ENCODE measurements at places on chromosomes 6 and 20.

DNA sequence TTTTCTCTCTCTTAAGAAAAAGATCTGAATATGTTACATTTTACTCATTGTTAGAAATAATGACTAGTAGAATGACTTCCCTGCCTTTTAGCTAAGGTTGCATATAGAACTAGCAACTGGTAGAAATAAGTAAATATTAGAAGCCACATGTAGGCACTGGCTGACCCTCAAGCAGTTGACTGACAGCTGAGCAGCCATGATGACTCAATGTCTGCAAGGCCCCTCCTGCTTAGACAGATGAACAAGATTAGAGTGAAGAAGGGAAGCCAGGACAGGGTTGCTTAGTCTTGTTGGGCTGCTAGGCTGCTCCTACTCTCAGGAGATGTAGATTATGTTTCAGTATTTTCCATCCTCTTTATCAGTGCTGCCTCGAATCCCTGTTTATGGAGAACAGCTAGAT, 6.5 kb downstream of the MEP1A start:
- no peak for DNase-seq

GRCh38 chr6:167738386-167738785, 88.3 kb upstream of the AFDN start:
- DNase-seq, result no peak

- DNase-seq, result no peak
Observed at GRCh38 chr6:142756215-142756630, 188.8 kb downstream of the HIVEP2 start.

DNA sequence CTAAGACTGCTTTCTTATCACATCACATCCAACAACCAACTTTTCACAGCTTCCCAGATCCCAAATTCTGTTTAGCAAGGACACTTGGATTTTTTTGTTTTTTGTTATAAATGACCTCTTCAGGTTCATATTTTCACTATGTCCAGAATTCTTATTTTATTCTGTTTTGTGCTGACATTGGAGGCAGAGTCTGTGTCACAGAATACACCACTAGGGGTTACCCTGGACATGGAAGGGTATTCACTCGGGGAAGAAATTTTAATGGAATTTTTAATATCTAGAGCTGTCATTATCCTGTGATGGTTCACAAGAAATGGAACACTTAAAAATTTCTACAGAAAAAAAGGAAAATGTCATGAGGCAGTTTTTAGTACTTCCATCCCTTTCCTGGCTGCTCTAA, 12.0 kb upstream of the SLC2A12 start:
- DNase-seq, result no peak
